ENCODE measurements at places on chromosomes 16 and 17.

GRCh38 chr16:14538604-14539003, 91.5 kb downstream of the PARN start:
- no peak for DNase-seq

- DNase-seq = no peak
Measured at GRCh38 chr17:37743875-37744632, 805 bp downstream of the HNF1B start.

DNA sequence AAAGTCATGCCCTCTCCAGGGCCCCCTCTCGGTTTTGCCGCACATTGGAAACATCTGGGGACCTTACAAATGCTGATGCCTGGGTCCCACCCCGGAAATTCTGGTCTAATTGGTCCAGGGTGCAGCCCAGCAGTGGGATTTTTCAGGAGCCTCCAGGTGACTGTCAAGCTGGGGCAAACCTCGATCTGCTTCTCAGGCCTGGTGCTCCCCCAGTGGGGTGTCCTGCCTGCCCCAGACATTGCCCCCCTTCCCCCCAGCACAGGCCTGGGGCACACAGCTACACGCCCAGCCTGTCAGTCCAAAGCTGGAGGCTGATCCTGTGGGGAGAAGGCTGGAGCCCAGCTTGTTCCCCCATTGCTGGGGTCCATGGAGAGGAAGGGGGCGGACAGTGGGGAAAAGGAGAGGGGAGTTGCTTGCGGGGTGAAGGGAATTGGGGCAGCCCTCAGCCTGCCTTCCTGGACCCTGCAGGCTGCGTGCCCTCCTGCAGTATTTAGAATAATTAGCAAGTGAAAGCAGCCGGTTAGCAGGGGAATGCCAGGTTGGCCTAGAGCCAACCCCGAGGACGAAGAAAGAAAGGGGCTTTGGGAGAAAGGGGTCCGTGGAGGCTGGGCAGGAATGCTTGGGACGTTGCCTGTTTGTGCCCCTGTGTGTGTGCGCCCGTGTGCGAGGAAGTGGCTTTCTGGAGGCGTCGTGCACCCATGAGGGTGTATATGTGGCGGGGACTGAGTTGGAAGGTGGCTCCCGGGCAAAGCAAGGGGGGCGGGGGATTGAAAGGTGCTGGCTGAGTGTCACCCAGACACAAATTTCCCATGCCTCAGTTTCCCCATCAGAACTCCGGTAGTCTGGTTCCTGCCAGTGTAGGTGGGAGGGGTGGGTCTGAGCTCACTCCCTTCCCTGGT, 5.9 kb downstream of the FOXJ1 start:
- no peak for DNase-seq

DNA sequence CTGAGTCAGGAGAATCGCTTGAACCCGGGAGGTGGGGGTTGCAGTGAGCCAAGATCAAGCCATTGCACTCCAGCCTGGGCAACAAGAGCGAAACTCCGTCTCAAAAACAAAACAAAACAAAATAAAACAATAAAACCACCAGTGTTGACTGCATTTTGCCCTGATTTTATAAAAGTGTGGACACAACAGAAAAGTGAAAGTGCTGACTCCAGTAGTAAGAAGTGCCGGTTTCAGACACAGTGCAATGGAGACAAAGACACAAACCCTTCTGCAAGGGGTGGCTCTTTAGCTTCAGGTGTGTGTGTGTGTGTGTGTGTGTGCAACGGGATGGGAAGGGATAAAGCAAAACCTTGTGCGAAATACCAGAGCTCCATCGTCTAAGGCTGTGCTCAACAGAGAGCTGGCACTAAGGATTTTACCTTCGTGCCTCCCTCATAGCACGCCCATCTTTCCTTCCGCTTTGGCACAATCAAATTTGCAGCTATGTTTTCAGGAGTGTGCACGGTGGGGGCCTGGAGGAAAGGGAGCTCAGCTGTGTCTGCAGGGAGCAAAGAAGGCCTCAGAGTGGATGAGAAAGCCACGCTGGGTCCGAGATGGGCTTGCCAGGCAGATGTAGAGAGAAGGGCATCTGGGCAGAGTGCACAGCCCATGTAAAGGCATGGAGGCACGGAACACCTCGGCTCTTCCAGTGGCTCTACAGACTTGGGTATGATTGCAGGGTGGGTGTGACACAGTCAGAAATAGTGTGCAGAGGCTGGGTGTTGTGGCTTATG, 15.5 kb downstream of the MXRA7 start:
- DNase-seq = no peak

DNA sequence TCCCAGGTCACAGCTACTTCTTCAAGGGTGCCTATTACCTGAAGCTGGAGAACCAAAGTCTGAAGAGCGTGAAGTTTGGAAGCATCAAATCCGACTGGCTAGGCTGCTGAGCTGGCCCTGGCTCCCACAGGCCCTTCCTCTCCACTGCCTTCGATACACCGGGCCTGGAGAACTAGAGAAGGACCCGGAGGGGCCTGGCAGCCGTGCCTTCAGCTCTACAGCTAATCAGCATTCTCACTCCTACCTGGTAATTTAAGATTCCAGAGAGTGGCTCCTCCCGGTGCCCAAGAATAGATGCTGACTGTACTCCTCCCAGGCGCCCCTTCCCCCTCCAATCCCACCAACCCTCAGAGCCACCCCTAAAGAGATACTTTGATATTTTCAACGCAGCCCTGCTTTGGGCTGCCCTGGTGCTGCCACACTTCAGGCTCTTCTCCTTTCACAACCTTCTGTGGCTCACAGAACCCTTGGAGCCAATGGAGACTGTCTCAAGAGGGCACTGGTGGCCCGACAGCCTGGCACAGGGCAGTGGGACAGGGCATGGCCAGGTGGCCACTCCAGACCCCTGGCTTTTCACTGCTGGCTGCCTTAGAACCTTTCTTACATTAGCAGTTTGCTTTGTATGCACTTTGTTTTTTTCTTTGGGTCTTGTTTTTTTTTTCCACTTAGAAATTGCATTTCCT, 3.4 kb upstream of the LPCAT2 start:
- DNase-seq = no peak

DNA sequence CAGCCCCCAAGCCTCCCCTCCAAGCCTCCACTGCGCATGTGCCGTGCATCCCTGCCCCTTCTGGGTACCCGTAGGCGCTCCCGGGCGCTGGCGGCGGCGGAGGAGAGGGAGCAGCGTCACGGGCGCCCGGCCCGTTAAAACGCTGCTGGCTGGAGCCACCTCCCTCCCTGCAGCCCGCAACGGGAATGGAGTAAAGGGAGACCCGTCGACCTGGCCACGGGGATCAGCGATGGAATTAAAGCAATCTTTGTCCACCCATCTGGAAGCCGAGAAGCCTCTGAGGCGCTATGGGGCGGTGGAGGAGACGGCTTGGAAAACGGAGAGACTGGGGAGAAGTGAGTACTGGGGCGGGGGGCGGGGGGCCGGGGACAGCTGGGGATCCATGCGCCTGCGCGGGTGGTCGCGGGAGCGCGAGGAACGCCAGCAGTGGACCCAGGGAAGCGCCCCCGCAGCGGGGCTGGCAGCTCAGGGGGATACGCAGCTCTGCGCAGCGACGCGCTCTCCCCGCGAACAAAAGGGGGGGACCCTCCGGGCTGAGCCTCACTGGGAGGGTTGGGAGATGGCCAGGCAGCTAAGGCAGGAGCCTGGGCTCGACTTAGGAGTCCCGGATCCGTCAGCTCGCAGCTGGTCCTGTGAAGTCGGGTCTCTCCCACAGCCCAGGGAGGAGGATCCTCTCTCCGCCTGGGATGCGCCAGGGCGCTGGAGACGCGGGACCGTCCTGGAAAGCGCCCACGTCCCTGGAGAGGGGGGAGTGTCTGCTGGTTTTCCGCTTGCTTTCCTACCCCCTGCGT, at the start of gene BMERB1:
Gene BMERB1 (plus strand): TSS at position 164 of the 791 bp plus-strand sequence. CDS start 66 bp downstream, at position 230.
- DNase-seq = no peak

GRCh38 chr16:50371936-50372595, 3.3 kb upstream of the BRD7 start:
- no peak for DNase-seq

- no peak for DNase-seq
Measured at GRCh38 chr17:21278450-21279197, 5.9 kb upstream of the MAP2K3 start.

- DNase-seq = no peak
Measured at GRCh38 chr17:50763716-50764475, 3.4 kb downstream of the ANKRD40CL start.

- DNase-seq = no peak
Measured at GRCh38 chr17:45580924-45581323, 90.4 kb upstream of the PLEKHM1 start.

GRCh38 chr17:42917236-42917603, 16.6 kb downstream of the G6PC1 start:
- DNase-seq = no peak

DNA sequence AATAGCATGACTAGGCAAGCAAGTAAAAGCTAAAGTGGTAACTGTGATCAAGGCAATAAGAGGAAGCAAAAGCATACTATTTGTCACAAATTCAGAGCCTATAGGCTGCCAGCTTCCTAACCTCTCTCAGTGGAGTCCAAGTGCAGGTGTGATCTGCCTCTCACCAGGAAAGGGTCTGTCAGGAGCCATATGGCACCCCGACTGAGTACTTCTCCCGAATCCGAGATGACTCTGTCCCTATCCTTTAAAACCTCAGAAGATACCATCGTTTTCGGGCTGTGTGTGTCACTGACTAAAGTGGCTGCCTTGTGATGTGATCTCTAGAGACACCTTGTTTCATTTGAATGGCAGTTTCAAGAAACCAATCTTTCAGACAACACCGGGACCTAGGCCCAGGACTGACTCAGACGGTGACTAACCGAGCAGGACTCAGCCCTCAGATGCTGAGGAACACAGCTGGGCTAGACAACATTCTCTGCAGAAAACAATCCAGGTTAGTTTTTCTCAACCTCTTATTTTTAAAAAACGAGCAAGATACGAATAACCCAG, 63.6 kb downstream of the SMG6 start:
- DNase-seq = no peak

DNA sequence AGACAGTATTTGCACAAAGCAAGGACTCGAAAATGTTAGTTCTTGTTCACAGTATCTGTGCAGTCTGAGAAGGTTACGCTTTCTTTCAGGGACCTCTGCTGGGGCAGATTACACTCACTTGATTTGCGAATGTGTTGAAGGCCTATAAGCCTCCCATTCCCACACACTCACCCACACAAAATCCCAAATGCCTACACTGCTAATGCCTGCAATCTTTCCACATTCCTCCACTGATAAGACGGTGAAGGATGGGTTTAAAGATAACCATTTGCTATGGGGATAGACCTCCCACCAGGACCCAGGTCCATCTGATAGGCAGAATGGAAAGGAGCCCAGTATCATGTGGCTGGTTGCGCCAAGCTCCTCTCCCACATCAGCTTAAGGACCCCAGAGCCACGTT, 394.9 kb upstream of the SALL1 start:
- DNase-seq = no peak

- DNase-seq = no peak
Measured at GRCh38 chr17:7147772-7148171, 31.4 kb downstream of the ASGR1 start.

DNA sequence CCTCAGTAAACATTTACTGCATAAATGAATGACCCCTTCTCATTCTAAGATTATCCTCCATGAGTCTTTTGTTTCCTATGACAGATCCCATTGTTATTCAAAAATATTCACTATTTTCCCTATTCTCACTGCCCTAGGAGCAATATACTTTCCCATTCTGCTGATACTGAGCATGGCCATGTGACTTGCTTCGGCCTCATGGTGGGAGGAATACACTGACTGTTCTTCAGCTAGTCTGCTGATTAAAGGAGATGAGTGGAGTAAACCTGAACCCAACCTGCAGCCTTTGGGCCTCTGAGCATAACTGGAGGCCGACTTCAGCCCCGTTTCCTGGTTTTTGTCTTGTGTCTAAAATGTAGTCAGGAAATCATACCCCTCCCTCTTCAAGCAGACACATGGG, 531.8 kb upstream of the SALL1 start:
- no peak for DNase-seq

- DNase-seq = no peak
Measured at GRCh38 chr17:78132084-78132676, 1.6 kb downstream of the TMC8 start.

- DNase-seq = no peak
Measured at GRCh38 chr17:39036009-39036408, 68.8 kb upstream of the FBXO47 start.

- no peak for DNase-seq
Measured at GRCh38 chr17:28267720-28268609, 51.0 kb upstream of the TMEM97 start.

DNA sequence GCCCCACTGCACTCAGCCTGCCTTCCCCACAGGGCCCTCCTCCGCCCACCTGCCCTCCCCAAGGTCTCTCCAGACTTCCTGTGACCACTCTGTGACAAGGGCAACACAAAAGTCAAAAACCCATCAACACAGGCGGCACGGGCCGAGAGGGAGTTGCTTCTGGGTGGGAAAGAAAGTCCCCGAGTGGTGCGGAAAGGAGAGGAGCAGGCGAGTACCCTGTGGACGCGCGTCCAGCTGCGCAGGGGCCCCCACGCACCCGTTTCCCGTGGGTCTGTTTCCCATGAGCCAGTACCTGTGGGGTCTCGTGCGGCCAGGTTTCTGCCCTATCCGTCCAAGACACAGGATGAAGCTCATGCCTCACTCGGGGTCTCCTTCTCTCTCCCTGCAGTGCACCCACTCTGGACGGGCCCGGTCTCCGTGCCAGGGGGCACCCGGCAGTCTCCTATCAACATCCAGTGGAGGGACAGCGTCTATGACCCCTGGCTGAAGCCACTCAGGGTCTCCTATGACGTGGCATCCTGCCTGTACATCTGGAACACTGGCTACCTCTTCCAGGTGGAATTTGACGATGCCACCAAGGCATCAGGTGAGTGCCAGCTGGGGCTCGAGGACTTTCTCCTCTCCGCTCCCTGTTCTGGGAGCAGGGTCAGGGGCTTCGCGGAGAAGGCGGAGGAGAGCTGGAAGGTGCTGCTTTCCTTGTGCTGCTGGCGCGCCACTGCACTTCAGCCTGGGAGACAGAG, 12.2 kb downstream of the CD2BP2 start:
- DNase-seq = no peak

GRCh38 chr17:41648411-41649195, 24.2 kb upstream of the KRT17 start:
- no peak for DNase-seq

DNA sequence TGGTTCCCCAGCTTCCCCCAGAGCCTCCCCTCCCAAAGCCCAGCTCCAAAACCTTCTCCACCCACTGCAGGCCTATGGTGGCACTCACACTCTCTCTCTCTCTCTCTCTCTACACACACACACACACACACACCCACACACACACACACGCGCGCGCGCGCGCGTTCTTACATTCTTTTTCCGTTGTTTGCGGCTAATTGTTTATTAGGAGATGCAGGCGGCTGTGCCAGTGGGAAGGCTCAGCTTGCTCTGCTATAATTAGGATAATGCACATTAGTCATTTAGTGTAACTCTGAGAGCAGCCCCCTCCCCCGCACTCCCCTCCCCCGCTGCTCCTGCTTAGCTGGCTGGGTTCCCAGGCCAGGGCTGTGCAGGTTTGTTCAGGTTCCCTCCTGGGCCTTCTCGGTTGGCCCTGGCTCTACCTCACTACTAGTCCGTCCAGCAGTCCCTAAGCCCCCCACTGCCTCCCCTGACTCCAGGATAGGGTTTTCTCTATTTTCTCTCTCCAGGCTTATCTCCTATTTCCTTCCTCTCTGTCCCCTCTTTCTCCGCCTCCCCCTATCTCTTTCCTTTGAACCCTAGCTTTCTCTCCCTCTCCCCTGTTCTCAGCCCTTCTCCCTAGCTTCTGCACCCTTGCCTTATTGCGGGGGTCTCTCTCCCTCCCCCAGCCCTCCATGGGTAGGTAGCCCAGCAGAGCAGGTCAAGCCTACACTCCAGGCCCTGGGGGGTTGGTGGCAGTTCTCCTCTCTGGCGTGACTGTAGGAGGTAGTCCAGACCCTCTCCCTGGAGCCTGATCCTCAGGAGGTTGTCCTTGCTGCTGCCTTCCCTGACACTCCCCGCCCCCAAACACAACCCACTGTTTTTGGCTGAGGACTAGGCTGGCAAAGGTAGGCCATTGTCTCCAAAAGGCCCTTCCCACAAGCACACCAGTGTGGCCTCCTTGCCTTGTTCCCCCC, 34.0 kb downstream of the TMEM132E start:
- DNase-seq = no peak

Measured in iPS DF 19.7 (cell line).